Hindlimb muscle (tissue), 1 donor: ENCODE measurements at places on chromosomes 5 and 9. TPM values are rescaled to one million over a fixed set of nuclear protein-coding genes. Genes with fewer than 3 reads are reported as not detected.

DNA sequence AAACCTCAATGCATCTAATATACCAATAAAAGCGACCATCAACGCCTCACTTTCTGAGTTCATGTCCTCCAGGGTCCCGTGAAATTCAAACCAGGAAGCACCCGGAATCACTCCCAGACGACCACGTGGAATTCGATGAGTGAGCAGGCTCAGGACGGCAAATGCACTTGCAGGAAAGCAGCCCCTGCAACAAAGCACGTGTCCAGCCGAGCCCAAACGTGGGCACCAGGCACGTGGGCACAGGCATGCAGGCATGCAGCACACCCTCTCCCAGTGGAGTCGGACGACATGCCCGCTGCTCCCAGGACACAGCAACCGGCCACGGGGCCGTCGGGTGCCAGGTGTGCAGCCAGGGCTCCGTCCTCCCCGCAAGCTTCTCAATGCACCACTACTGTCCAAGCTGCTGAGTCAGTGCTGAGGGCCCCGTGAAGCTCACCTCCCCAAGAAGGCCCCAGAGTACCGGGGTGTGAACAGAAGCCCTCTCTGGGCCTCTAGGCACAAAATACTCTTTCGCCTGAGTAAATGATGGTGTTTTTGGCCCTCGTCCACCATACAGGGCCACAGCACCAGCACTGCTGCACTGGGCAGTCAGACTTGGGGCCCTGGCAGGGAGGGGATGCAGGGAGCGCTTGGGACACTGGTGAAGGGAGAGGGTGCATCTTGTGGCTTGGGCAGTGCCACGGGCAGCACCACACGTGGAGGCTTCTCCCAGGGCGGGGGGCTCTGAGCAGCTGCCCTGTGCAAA is 87.6 kb downstream of the VAV2 start:
- DNase-seq: no peak

Gene GRXCR2
- polyA plus RNA-seq: not detected

Gene SPATA9
- polyA plus RNA-seq: 1.4 TPM

DNA sequence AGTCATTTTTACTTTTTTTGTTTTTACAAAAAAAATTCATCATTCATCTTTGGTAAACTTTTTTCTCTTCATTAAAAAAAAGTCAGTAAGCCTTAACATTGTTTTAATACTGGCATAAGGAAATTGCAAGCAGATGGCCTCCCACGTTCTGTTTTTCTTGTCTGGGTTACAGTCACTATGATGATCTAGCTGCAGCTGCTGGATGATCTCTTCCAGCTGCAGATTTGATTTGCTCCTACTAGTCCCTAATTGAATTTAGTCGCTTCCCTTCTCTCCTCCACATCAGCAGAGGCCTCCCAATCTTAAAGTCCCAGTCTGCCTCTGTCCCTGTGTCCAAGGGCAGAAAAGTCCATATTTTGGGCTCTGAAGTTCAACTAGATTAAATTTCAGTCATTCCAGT is 106.8 kb upstream of the PTGER4 start:
- DNase-seq: peak; percentile 52

DNA sequence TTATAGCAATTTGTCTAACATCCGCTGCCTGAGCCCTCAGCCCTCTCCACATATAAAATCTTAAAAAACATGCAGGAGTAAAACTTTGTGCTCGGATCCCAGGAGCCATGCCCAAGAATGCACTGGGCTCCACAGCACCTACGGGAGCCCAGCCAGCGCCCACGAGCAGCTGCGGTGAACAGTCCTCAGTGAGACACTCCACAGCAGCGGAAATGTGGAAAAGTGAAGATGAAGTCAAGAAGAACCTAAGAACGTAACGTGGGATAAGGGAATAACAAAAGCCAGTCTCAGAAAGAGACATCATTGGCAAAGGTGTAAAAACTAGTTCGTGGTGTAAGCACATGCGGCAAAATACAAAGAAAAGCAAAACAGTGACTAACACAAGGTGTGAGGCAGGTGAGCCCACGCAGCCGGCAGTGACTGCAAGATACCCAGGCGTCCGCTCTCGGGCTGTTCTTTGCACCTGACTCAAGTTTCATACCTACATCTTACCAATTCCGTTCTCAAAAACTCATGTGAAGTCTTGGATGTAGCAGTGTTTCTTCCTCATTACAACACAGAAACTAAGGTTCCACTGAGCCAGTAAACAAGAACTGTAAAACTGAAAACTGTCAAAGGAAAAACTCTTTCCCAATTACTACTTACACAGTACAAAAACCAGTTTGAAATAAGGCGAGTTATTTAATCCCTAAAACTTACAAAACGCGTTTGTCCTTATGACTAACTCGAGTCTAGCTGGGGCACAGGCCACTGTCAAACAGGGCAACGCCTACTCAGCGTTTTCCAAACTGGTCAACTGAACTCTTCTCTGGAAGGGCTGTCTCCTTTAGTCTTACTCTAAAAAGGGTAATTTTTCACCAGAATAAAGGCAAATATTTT is 1.7 kb downstream of the CAMSAP1 start:
- DNase-seq: no peak

- DNase-seq: no peak
Measured at GRCh38 chr5:2399804-2400203, 351.7 kb downstream of the IRX2 start.

DNA sequence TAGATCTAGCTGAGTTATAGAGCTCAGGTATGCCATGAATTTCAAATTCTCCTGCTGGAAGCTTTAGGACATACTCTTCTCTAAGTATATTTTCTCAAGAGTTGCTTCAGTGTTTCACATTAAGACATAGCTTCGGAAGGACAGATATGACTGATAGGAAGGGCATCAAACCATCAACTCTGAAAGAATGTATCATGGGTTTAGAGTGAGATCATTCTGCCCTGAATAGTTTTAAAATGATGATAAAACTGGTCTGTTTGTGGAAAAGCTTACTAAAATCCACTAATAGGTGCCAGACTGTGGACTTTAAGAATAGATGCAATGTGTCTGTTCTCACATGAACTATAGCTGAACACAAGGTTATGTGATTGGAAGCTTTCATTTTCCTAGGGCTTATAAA is 8.4 kb downstream of the SPEF2 start:
- DNase-seq: no peak

- DNase-seq: no peak
Measured at GRCh38 chr9:97752274-97752673, 55.1 kb upstream of the XPA start.
